ENCODE measurements at places on chromosomes 7 and 10.

GRCh38 chr10:117431160-117431559 is 55.9 kb upstream of the PDZD8 start:
- no peak for DNase-seq

- DNase-seq = no peak
Observed at GRCh38 chr10:80156216-80156615, 23.7 kb downstream of the PLAC9 start.

DNA sequence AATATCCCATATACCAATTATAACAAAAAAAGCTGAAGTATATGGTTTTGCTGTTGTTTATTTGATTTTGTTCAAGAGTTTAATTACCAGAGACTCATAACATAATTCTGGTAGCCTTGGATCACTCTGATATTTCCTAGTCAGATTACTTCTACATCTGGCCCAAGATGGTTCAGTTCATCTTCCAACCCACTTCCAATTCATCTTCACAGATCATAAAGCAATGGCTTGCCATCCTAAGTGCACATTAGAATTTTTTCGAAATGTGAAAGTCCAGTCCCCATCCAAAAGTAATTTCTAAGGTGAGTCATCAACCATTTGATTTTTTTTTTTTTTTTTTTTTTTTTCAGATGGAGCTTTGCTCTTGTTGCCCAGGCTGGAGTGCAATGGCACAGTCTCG is 8.0 kb upstream of the HIBADH start:
- DNase-seq = no peak

DNA sequence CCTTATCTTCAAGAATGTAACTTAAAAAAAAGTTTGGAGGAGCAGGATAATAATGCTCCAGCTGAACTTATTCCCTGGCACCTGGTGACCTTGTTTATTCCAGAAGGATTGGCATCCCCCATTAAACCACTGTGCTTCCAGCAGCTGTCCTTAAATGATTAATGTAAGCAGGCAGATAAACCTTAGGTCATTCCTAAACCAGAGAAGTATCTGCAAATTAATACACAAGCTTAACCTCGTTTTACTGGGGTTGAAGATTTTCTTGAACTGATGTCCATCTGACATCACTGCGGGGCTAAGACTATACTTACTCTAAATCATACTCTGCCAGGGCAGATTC is 116.1 kb upstream of the PALS2 start:
- no peak for DNase-seq

DNA sequence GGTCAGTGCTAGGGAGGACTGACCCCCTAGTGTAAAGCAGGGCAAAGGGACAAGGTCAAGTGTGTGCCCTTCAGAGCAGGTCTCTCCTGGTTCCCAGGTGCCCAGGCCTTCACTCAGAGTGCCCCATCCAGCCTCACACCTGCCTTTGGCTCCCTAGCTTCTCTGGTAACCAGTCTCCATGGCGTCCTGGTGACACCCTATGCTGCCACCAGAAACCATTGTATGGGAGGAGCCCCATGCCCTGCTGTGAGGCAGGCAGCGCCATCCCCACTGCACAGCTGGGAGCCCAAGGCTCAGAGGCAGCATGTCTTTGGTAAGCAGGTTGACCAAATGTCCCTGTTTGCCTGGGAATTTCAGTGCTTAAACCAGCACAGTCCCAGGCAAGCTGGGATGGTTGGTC is 33.1 kb upstream of the HMX3 start:
- no peak for DNase-seq

- no peak for DNase-seq
Observed at GRCh38 chr10:120115959-120116358, 223.4 kb downstream of the SEC23IP start.

DNA sequence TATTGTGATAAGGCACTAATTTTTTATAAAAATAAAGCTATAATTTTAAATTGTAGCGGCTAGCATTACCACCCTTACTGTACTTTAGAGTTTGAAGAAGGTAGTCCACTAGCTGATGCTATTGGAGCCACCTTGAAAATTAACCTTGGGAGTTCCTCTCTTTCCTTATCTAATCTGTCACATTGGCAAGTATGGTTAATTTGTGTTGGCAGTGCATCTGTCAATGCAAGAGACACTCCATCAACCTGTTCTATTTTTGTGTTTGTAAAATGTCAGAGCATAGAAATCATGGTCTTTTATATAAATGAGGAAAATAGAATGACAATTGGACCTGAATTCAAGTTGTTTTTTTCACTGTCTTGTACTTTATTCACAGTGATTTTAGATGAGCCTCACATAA is 20.5 kb downstream of the GLCCI1 start:
- no peak for DNase-seq

- DNase-seq = no peak
Observed at GRCh38 chr10:77010430-77010829, 627.2 kb downstream of the KCNMA1 start.

DNA sequence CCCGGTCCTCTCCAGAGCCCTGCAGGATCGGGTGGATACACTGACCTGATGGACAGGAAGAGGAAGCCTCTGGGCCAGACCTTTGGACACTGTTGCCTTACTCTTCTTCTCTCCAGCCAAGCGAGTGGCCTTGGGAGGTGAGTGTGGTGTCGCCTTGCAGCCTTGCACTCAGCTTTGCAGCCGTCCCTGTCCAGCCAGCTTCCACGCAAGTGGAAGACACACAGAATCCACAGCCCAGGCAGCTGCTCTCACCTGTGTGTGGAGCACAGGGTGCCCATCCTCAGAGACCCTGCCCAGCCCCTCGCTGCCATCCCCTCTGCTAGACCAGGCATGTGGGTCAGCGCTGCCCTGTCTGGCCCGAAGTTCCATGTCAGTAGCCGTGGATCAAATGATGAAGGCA is 239.1 kb downstream of the EBF3 start:
- no peak for DNase-seq

DNA sequence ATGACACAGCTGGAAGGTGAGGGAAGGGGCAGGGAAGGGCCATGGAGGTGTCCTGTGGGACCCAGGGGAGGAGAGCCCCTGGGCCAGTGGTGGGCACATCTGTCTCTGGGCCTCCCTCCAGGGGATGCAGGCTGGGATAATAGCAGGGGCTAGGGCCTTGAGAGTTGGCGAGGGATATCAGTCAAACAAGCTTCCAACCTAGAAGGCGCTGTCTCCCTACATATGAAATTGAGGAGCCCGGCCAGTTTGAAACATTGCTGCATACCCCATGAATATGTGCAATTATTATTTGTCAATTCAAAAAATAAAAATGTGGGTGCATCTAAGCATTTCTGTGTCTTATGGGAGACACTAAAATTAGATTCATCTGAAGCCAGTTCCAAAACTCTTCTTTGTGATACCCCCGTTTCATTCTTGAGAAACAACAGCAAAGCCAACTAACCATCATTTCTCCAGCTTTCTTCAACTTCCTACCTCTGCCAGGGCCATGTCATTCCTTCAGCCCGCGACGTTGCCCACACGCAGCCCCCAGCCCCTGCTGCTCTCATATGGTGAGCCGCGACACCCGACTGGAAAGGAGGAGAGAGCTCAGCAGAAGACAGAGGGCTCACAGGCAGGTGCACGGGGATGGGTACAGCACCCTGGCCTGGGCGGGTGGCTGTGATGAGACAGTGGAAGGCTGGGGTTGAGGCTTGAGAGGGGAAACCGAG is 418.7 kb downstream of the GLRX3 start:
- no peak for DNase-seq

- no peak for DNase-seq
Observed at GRCh38 chr10:89532476-89532875, 2.9 kb downstream of the SLC16A12 start.

DNA sequence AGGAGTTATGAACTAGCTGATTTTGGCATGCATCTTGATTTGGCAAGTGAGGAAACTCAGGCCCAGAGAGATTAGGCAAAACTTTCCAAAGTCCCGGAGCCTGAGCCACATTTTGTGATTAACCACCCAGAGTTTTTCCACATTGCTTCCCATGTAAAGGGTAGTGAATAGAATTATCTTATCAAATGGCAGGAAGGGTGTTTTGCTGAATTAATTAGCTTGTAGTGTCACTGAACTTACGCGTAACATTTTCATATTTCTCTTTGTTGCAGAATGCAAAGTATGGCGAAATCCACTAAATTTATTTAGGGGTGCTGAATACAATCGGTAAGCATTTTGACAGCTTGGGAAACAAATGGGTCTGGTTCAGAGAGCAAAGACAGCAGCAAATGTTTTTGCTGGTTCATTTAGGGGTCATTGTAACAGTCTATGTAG is 176.2 kb downstream of the ST7 start:
- DNase-seq = no peak

DNA sequence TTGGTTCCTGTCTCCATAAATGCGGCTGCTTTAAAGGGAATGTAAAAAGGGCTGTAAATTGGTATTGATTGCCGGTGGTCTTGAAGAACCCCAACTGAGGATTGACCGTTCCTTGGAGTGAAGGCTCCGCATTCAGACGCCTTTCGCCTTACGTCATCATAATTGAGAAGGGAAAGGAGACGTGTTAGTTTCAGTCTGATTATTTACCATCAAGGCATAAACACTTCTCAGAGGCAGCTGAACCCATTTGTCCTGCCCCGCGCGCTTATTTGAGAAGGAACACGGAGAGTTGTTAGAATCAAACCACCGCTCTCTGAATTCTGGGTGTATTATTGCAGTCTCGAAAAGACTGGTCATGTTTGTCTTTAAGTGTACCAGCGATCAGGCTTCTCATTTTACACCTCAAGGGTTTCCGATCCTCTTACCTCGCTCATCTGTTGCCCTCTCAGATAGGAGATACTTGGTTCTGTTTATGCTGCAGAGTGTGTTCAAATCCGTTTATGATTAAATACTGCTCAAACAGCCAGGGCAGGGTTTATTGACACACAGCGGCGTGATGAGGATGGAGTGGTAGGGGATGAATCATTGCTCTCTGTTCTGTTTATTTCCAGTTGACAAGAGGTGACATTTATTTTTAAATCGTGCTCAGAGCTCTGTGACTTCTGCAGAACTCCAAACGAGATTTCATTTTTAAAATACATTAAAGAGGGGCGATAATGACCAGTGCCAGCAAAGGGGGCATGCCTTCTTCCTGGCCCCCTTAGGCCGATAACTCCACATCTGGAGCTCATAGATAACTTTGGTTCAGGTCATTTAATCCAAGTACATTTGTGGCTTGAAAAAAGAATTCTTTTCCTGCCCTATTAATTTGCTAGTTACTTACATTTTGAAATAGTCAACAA is 30.4 kb downstream of the FOXK1 start:
- DNase-seq = no peak

DNA sequence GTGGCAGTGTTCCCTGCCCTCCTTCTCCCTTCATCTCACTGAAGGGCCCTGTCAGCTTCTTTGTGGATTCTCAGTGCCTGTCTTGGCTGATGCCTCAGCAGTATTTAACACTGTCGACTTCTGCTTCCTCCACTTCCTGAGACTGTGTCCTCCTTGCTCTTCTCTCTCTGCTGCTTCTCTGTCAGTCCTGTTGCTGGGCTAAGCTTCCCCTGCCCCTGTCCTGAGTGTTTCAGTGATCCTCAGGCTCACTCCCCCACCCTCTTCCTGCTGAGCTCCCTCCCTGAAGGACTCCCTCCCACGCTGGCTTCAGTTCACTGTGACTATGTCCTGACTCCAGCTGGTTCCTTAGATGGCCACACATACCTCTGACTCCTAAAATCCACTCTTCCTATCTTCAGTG is 64.9 kb downstream of the CREM start:
- DNase-seq = no peak

All from naive thymus-derived CD8-positive, alpha-beta T cell (primary cell).